ENCODE measurements at places on chromosomes 12 and 14.

DNA sequence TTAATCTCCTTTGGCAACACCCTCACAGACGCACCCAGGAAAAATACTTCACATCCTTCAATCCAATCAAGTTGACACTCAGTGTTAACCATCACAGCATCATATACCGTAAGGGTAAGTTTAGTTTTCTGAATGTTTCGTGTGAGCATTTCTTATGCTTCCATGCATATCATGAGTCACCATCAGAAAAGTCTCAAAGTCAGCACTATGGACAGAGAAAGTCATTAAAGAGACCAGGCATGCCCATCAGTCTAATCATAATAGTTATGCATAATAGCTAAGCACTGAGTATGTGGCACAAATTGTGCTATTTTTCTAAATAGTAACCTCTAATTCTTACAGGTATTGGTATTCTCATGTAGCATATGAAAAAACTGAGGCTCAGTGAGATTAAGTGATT, 158.8 kb upstream of the PRMT8 start:
- no peak for DNase-seq

GRCh38 chr12:6230321-6231110, 30.3 kb downstream of the CD9 start:
- DNase-seq, result no peak

- no peak for DNase-seq
These were observed 64.4 kb downstream of the TMX1 start for GRCh38 chr14:51304438-51304837.

GRCh38 chr14:31966896-31967668, 110.0 kb upstream of the ARHGAP5 start:
- DNase-seq, result no peak

All from NCI-H1105 (cell line).